Esophagus mucosa (tissue), 1 donor: ENCODE measurements at places on chromosomes 5 and 9.

DNA sequence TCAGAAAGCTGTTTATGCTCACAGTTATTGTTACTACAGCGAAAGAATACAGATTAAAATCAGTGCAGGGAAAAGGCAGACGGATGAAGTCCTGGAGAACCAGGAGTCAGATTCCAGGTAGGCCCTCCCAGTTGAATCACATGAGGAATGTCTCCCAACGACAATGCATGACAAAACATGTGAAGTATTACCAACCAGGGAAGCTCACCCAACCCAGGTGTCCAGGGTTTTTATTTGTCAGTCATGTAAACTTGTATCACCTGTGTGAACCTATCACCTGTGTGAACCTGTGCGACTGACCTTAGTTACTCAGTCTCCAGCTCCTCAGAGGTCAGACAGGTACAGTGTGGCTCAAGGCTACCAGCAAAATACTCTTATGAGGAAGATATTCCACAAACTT lies 63.9 kb downstream of the KIAA1958 start:
- peak; percentile 90 for ATAC-seq

DNA sequence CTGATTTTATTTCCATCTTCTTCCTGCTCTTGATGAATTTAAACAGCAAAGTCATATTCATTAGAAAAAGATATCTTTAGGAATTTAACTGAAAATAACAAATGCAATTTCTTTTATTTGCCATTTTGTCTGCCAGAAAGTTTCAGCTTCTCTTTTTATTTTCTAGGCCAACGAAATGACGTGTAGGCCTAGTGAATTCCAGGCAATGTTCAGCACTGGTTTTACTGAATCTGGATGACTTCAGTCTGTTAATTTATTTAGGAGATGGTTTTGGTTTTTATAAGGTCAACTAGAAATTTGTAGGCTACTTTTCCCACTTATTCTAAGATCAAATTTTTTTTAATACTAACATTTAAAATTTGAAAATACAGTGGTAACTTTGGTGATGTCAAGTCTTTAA lies 129.1 kb upstream of the VCAN start:
- ATAC-seq = no peak

DNA sequence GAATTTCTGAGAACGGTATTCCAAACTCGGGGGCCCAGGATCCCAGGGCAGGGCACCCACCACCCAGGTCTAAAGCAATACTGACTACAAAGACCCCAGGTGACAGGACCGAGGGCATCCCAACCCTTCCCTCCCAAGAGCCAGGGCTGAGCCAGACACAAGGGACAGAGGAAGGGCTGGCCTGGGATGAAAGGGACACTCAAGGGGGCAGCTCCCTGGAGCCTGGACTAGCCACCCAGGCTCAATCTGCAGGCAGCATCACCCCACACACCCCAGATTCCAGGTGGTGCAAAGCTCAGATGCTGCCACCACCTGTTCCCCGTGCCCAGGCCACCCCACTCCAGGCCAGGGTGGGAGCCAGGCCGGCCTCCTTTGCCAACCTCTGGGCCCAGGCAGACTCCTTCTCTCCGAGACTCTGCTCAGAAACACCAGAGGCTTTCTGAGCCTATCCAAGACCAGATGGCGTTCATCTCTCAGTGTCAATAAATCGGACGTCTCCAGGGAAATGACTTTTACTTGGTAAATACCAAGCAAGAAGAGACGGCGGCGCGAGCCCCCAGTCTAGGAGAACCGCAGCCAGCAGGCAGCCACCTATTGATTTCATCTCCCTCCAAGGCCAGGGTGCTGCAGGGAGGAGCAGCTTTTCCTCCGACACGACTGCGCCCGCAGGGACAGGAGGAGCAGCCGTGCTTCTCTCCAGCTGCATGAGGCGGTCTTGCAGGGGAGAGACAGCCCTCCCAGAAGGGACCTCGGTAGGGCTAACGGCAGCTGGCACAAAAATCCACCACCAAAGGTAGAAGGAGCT lies 94.1 kb upstream of the ADAMTS2 start:
- no peak for ATAC-seq

- peak; percentile 94 for ATAC-seq
Measured at GRCh38 chr5:35136386-35136785, 88.6 kb upstream of the AGXT2 start.
